ENCODE measurements at places on chromosomes 12 and 14.
A peak's percentile ranks its signal among the peaks of the same experiment; 100 is the strongest.

GRCh38 chr14:39241637-39242036, 7.9 kb downstream of the MIA2 start:
- H3K4me1 ChIP-seq = no peaks in the 10 kb centered on the region
- peaks cover 11% of the 10 kb centered on the region for H3K27me3 ChIP-seq
- no peak overlapping the region for H3K4me3 ChIP-seq
- no peaks in the 10 kb centered on the region for H3K36me3 ChIP-seq

DNA sequence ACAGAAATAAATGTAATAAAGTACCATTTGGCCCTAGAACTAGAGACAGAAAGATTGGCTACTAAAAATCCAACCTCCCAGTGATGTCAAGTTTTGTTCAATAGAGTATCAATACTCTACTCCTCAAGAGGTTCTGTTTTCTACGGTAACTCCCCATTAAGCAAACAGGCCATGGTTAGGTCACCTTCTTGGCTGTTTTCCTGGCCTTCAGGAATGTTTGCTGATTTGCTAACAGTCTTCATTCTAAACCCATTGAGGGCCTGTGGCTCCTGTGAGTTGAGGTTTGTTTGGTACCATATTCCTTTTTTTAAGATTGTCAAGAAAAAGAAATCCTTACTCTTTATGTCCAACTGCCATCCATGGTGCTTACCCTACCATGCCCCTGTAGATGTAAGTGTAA, 1022.0 kb upstream of the TMEM132C start:
- no peaks in the 10 kb centered on the region for H3K36me3 ChIP-seq
- H3K4me1 ChIP-seq = no peaks in the 10 kb centered on the region
- DNase-seq = no peak
- no peaks in the 10 kb centered on the region for H3K27me3 ChIP-seq

DNA sequence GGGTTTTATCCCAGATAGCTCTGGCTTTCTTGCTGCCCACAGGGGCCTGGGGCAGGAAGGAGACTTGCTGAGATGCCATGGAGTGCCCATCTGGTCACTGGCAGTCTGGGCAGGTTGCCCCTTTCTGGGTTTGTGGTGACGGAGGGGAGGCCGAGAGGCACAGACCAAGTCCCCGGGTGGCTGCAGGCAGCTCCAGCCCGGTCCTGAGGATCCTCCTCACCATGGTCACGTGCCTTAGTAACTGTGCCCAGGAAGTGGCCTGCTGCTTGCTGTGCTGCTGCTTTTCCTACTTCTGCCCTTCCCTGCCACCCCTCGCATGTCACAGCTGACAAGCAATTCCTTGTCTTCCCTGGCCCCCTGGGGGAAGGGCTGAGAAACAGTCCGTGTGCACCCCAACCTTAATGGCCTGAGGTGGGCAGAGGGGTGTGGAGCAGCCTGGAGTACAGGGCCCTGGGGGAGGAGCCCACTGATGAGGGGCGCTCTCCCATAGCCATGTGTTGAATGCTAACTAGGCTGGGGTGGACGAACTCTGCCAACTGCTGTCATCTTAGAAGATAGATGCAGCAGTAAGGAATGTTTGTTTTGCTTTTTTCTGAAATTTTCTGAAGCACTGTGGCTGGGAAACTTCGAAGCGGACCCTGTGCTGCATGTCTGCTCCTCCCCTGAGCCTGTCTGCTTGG, 54.9 kb upstream of the SRSF5 start:
- H3K4me3 ChIP-seq = no peak overlapping the region
- no peaks in the 10 kb centered on the region for H3K27me3 ChIP-seq
- no peak for DNase-seq
- peaks cover 83% of the 10 kb centered on the region for H3K36me3 ChIP-seq

GRCh38 chr14:24036169-24036962, 15.4 kb upstream of the CARMIL3 start:
- H3K4me1 ChIP-seq = peaks cover 7% of the 10 kb centered on the region
- peak overlapping the region; percentile 62 for H3K27ac ChIP-seq
- H3K4me3 ChIP-seq = peak overlapping the region; percentile 89
- no peaks in the 10 kb centered on the region for H3K36me3 ChIP-seq
- no peaks in the 10 kb centered on the region for H3K27me3 ChIP-seq

GRCh38 chr14:42353315-42353714, 746.6 kb downstream of the LRFN5 start:
- no peaks in the 10 kb centered on the region for H3K27me3 ChIP-seq
- H3K4me3 ChIP-seq = peak overlapping the region; percentile 53
- H3K27ac ChIP-seq = peak overlapping the region; percentile 65

DNA sequence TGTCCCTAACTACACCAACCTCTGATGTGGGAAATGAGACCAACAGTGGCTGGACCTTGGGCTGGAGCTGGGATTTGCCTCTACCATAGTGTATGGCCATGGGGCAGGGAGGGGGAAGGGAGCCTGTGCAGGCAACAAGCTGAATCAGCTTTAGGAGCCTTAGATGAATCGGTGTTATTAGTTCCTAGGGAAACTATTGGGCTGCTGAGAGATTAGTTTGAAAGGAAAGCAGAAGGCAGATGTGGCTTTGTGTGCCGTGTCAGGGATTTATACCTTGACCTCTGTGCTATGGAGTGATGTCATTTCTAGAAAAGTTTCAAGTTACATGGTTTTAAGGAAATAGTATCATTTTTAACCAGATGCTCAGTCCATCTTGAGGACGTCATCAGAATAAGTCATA, 19.5 kb upstream of the GAS2L3 start:
- no peak overlapping the region for H3K27ac ChIP-seq
- DNase-seq = no peak
- H3K4me3 ChIP-seq = no peak overlapping the region

Data from activated B cell treated with CpG ODN at 0.5 μM for 24 hours (primary cell).